B cell (primary cell): ENCODE measurements at places on chromosomes 16 and 17.

GRCh38 chr16:9534759-9535158 is 443.3 kb downstream of the HAPSTR1 start:
- no peak for DNase-seq

DNA sequence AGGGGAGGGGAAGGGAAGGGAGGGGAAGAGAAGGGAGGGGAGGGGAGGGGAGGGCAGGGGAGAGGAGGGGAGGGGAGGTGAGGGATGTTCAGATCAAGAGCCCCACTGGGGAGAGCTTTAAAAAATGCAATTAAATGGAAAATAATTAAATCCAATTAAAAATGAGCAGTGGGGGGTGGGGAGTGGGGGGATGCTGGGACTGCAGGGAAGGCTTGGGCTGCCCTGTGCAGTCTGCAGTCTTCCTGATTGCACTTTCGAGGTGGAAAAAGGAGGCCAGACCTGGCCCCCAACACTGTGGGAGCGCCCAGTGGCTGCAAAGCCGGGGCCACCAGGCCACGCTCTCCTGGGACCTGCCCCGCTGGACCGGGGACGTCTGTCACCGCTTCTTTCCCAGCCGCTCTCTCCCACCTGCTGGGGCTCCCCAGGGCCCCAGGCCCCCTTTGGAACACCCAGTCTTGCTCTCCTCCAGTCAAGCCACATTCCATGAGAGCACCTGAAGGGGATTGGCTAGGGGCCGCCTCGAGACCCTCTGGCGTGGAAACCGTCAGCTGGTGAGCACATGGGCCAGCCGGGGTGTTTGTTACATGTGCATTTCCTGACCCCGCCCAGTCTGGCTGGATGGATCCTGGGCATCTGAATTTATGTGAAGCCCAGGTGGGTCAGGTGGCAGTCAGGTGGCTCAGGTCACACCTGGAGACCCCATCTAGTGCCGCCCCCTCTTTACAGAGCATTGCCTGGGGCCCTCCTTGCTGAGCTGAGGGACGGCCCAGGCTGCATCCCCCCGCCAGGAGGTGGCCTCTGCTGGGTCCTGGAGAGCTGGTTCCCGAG is 37.6 kb upstream of the CBFA2T3 start:
- DNase-seq, result no peak

DNA sequence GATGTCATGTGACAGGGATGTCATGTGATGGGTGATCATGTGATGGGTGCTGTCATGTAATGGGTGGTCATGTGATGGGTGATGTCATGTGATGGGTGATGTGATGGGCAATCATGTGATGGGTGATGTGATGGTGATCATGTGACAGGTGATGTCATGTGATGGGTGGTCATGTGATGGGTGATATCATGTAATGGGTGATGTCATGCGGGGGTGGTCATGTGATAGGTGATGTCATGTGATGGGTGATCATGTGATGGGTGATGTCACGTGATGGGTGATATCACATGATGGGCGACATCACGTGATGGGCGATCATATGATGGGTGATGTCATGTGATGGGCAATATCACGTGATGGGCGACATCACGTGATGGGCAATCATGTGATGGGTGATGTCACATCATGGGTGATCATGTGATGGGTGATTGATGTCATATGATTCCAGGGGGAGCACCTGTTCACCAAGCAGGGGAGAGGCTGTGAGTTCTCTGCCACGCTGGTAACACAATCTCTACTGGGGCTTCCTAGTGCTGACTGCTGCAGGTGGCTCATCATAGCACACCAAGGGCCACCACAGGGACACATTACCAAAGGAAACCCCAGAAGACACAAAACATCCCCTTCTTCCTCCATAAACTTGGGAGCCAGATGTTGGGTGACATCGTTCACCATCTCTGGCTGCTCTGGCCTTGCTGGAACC is 16.5 kb downstream of the CD300LB start:
- DNase-seq, result no peak

DNA sequence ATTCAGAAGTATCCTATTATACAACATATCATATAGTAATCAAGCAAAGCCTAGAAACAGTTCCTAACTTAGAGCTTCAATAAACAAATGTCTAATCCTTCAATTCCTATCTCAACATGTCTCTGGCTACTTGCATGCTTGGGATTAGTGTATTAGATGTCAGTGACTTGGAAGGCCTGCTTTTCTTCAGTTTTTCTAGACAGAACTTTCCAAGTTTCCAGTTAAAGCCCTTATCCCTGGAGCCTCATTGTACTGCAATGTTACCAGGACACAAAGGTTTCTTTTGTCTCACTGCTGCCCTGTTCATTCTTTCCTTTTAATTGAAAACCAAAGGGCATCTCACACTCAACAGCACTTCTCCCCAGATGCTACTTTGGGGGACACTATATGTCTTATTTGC is 16.5 kb downstream of the PSME3IP1 start:
- no peak for DNase-seq

DNA sequence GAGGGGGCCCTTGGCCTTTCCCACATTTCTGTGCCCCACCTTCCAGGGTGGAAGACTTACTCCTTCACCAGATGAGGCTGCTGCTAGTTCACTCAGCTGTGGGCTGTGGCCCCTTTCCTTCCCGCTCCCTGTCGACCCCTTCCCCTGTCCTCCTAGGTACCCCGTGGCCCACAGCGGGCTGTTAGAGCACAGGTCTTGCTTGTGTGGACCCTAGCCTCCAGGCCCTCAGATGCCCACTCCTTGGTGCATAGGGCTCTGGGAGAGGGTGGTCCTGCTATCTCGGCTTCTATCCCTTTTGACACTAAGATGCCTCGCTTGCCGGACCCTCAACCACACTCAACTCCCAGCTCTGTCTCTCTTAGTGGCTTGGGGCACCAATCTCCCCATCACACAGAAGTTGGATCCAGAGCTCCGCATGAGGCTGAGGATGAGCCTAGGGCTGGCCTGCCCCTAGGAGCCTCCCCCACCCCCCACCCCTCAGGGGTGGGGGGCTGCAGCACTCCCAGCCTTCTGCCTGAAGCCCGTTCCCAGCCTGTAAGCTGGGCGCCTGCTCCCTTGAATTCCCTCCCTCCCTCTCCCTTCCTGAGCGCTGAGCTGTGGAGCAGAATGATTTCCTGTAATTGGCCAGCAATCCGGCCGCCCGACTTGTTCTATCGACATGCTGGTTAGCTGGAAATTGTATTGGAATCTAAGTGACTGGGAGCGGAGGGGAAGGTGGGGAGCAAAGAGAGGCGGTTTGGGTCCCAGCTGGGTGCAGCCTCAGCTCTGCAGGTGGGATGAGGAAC is 30.9 kb downstream of the DCAKD start:
- DNase-seq, result peak; percentile 28

DNA sequence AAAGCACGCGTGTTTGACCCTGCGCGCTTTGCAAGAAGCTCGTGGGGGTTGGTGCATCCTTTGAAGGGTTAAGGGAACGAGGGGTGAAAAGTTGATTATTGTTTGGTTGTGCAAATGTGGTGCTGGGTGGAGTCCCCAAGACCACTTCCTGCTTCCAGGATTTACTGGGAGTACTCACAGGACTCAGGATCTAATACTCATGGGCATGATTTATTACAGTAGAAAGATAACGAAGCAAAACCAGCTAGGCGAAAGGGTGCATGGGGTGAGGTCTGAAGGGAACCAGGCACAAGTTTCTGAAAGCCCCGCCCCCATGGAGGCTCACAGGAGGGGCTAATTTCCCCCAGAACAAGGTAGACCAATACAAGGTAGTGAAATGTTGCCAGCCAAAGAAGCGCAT is 58.8 kb downstream of the RPTOR start:
- DNase-seq, result no peak

DNA sequence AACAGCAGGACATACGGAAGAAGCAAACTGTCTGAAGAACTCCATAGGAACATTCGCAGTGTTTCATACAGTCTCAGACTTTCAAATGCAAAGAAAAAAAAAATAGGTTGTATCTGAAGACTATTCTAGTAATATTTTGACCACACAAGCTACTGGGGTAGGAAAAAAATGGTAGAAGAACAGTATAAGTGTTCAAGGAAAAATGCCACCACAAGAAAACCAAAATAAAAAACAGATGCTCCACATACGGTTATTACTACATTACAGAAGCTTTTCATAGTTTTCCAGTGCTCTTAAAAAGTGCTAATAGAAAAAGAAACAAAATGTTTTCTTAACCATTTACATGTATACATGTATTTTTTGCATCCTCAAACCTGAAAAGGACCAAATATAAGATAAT is 3.7 kb downstream of the NCOR1 start:
- DNase-seq, result no peak

DNA sequence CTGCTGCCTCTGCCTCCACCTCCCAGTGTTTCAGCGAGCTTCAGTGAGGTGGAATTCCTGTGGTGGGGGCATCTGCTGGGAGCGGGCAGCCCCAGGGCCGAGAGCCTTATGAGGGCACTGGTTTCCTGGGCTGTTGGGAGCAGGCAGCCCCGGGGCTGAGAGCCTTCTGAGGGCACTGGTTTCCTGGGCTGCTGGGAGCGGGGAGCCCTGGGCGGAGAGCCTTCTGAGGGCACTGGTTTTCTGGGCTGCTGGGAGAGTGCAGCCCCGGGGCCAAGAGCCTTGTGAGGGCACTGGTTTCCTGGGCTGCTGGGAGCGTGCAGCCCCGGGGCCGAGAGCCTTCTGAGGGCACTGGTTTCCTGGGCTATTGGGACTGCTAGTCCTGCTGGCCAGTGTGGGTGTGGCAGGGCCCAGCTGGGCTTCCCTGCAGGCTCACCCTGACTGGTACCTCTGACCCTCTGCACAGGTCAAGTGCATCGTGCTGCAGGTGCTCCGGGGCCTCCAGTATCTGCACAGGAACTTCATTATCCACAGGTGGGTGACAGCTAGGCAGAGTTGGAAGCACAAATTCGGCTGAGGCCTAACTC is 5.6 kb downstream of the CDK10 start:
- no peak for DNase-seq

- DNase-seq, result no peak
These were observed 33.6 kb downstream of the FTO start for GRCh38 chr16:53737552-53737951.

DNA sequence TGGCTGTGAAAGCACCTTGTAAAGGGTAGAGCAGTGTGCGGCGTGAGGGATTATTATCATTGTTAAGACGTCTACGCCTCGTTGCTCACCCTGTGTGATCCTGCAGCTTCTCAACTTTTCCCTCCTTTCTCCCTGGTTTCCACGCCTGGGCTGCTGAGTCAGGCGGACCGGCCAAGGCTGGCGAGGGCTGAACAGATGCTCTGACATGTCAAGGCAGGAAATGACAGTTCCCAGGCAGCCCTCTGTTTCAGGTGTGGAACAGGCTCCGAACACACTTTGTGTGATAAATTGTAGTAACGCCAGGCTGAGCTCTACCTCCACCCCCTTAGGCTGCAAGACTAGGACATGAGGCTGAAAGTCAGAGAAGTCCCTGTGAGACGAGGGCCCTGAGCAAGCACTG is 46.0 kb upstream of the TBX2 start:
- DNase-seq, result no peak

DNA sequence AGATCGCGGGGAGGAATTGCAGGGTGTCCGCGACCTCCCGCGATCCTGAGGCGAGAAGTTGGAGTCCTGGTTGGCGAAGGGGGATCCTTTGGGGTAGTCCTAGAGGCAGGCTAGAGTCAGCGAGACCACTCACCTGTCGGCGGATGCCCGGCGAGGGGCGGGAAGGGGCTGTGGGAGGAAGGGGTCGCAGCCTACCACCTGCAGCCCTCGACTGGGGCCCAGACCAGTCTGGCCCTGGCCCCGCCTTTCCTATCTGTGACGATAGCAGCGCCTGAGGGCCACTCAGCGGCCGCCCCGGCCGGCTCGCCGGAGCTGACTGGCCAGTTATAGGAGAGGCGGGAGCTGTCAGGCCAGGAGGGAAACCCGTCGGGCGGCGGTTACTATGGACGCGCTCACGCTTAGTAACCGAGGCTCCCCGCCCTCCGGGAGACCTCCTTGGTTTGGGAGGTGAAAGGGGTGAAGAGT is at the start of gene TEKT3:
Gene TEKT3, minus strand, starts transcription at position 213 of the 465 bp plus-strand sequence. CDS start 10,012 bp downstream, outside the sequence.
- DNase-seq, result peak; percentile 3

- no peak for DNase-seq
These were observed 1.1 kb upstream of the NME2 start for GRCh38 chr17:51164911-51165679.

DNA sequence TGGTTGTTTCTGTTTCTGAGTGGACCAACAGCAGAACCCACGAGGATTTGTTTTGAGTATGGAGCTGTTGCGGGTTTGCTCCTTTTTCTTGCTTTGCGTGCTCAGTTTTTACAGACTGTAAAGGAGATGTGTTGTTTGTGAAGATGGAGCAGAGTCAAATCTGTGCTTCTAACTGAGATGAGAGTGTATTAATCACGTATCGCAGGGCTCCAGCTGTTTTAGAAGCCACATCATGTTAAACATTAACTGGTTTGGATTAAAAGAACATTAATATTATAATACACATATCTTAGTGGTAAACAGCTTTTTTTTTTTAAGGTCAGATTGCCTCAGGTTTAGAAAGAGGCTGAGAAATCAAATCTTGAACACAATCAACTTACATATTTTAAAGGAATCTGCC is 69.4 kb downstream of the YPEL2 start:
- no peak for DNase-seq

- no peak for DNase-seq
These were observed 89.8 kb downstream of the C16orf95 start for GRCh38 chr16:87227296-87227951.

DNA sequence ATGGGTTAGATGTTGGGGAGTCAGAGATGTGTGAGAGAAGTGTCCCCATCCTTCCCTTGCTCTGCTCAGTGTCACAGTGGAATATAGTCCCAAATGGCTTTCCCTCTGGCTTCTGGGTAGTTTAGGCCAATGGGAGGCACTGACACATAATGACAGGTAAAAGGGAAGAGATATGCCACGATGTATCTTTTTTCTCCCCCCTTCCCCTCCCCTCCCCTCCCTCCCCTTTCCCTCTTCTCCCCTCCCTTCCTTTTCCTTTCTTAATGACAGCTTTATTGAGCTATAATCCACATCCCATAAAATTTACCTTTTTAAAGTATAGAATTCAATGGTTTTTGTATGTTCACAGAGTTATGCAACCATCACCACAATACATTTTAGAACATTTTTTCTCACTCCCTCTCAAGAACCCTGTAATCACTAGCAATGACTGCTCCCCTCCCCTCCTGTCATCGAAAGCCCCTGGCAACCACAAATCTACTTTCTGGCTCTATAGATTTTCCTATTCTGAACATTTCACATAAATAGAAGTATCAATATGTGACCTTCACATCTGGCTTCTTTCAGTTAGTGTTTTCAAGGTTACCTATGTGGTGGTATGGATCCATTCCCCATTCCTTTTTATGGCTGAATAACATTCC is 617 bp upstream of the CCR7 start:
- peak; percentile 45 for DNase-seq

- DNase-seq, result no peak
These were observed 4.6 kb upstream of the ALDOA start for GRCh38 chr16:30060836-30061554.
